ENCODE measurements at places on chromosomes 7 and 10. TPM values are rescaled to one million over a fixed set of nuclear protein-coding genes. Genes with fewer than 3 reads are reported as not detected.

The CYP2C19 gene
- total RNA-seq: not detected

The BMPER gene
- not detected for total RNA-seq

The TAS2R41 gene
- total RNA-seq: not detected

The NEUROG3 gene
- total RNA-seq: not detected

The AKR1C8 gene
- 1.4 TPM for total RNA-seq

The OR6V1 gene
- not detected for total RNA-seq

The SPDYE3 gene
- total RNA-seq: not detected

Measured in T-helper 1 cell treated with Interleukin-12 subunit alpha and Interleukin-12 subunit beta and Interleukin-4 antibody, amounts not matched to agents 30 ng/mL and 1 ng/mL, for 36 hours (primary cell).